Activated naive CD4-positive, alpha-beta T cell treated with anti-CD3 and anti-CD28 coated beads, Interleukin-2, amount 10 ng/mL, durations not matched to agents 7 days and 5 days (primary cell): ENCODE measurements at places on chromosomes 2 and 18.

- H3K27ac ChIP-seq: no peak overlapping the region
- no peaks in the 10 kb centered on the region for H3K36me3 ChIP-seq
- no peaks in the 10 kb centered on the region for H3K4me1 ChIP-seq
- H3K27me3 ChIP-seq: no peaks in the 10 kb centered on the region
These were observed 49.1 kb downstream of the DLGAP1 start for GRCh38 chr18:4405965-4406364.

DNA sequence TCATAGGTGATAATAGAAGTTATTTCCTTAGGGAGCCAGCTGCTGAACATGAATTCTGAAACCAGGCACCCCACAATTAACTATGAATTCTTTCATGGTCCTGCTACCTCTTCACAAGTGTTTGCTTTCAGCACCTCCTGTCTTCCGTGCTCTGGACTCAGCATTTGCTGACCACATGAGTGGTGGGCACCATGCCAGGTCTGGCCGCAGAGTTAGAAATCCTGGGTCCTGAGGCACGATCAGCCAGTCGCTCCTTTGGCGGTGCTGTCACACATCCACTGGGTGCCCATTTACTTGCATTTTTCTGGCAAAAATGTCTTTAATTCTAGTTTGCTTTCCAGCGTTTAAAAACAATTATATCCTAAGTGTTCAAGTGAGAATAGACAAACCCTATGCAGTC is 196.4 kb upstream of the PXDN start:
- peaks cover 8% of the 10 kb centered on the region for H3K27me3 ChIP-seq
- no peak overlapping the region for H3K27ac ChIP-seq

DNA sequence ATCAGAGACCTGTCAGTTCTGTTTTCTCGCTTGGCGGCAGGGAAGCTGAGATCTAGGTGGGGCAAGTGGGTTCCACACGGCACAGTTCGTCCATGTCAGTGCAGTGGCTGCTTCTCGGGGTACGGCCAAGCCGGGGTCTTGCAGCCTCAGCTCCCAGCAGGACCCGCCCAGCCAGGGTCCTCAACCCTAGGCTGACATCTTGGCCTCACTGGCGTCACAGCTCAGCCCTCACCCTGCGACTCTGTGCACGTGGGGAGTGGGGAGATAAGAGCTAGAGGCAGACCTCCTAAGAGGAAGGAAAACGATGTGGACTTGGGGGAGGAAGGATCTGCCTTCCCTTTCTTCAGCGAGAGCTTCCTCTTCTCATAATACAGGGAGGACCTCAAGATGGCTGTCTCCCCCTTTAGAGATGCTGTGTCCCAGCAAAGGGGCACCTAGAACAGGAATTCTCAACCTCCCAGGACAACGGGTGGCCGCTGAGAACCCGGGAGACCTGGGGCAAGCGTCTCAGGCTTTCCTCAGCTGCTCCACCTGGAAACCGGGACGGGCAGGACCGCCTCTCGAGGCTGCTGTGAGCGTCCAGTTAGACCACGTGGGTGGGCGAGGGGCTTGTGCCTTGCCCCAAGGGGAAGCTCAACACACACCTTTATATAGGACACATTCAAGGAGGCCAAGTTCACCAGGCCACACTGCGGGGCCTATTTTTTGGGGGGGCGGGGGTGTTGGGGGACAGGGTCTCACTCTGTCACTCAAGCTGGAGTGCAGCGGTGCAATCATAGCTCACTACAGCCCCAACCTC is 23.5 kb upstream of the KLF11 start:
- no peaks in the 10 kb centered on the region for H3K36me3 ChIP-seq
- H3K4me1 ChIP-seq: no peaks in the 10 kb centered on the region
- peaks cover 45% of the 10 kb centered on the region for H3K27me3 ChIP-seq
- no peak overlapping the region for H3K4me3 ChIP-seq
- DNase-seq: no peak

DNA sequence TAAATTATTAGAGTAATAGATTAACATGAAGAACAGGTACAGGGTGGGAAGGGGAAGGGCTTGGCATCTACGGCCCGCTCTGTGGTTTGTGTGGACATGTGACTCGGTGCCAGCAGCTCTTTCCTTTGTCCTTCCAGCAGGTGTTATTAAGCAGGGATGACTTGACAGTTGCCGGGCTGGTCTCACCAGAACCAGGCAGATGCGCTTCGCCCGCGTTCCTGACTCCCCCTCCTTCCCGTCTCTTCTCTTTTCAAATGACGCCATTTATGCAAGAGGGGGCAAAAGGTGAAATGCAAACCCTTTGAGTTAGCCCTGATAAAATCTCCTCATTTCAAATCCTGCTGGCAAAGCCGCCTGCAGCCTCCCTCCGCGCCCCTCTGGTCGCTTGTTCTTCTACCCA is 38.9 kb upstream of the MGAT4A start:
- peak; percentile 47 for DNase-seq
- H3K27ac ChIP-seq: peak overlapping the region; percentile 99
- H3K4me1 ChIP-seq: peaks cover 83% of the 10 kb centered on the region

DNA sequence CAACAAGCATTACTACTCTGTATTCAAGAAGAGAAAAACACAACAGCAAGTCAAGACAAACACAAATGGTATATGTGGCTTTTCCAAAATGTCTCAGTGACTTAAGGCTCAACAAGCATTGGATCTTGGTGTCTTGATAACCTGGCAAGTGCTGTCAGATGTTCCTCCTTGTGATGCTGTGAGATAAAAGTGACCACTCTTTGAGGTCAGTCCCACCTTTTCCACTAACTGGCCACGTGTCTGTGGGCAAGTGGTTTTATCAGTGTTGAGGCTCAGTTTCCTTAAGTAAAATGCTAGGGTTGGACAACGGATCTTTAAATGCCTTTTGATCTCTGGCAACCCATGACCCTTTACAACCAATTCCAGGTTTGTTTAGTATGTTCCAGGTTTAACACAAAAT is 98.7 kb downstream of the BCL2 start:
- DNase-seq: no peak
- no peaks in the 10 kb centered on the region for H3K27me3 ChIP-seq
- H3K36me3 ChIP-seq: peaks cover 76% of the 10 kb centered on the region
- H3K4me1 ChIP-seq: peaks cover 91% of the 10 kb centered on the region

- peaks cover 10% of the 10 kb centered on the region for H3K4me1 ChIP-seq
- no peaks in the 10 kb centered on the region for H3K36me3 ChIP-seq
- H3K27me3 ChIP-seq: peaks cover 28% of the 10 kb centered on the region
These were observed 34.7 kb upstream of the DTNB start for GRCh38 chr2:25707927-25708590.

DNA sequence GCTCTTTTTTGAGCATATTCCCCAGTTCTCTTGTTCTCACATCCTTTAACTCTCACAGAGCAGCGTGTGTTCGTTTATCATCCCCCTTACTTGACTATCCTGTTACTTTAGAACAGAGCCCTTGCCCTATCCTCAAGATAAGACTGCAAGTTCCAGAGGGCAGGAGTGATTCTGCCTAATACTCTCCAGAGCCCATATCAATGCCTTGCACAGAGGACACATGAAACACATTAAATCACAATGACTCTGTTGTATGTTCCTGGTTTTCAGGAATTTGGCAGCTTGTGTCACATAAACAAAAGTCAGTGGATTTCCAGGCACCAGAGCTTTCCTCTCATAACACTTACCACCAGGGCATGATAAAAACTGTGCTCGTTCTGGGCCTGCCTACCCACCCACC is 156.7 kb downstream of the RNF144A start:
- H3K27ac ChIP-seq: no peak overlapping the region
- H3K4me3 ChIP-seq: no peak overlapping the region
- H3K27me3 ChIP-seq: no peaks in the 10 kb centered on the region
- no peaks in the 10 kb centered on the region for H3K4me1 ChIP-seq
- DNase-seq: no peak
- H3K36me3 ChIP-seq: peaks cover 33% of the 10 kb centered on the region

DNA sequence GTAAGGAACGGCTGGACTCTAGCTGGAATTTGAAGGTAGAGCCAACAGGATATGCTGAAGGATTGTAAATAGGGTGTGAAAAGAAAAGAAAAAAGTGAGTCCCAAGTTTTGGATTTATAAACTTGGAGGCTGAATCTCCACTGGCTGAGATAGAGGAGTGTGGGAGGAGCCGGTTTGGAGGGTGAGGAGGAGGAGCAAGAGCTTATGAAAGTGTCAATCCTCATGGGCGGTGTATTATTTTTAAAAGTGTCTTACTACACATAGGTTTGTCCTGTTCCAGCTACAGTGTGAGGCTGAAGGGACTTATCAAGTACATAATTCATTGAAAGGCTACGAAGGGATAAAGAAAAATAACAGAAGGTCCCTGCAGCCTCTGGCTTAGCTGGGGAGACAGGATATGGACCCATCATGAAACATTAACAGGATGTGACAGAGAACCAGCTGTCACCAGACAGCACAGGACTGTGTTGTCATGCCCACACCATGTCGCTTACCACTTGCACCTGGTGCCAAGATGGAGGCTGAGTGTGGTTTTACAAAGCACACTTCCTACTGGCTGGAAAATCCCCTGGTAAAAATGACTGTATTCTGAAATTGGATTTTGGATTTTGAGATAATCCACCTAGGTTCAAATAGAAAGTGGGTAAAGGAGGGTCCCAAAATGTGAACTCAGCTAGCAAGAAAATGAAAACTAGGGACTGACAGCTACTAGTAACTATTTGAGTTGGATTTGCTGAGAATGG is 2.5 kb upstream of the MREG start:
- H3K27me3 ChIP-seq: peaks cover 6% of the 10 kb centered on the region
- DNase-seq: peak; percentile 81
- peaks cover 29% of the 10 kb centered on the region for H3K36me3 ChIP-seq
- H3K4me1 ChIP-seq: peaks cover 70% of the 10 kb centered on the region
- H3K27ac ChIP-seq: peak overlapping the region; percentile 93
- H3K4me3 ChIP-seq: peak overlapping the region; percentile 48

DNA sequence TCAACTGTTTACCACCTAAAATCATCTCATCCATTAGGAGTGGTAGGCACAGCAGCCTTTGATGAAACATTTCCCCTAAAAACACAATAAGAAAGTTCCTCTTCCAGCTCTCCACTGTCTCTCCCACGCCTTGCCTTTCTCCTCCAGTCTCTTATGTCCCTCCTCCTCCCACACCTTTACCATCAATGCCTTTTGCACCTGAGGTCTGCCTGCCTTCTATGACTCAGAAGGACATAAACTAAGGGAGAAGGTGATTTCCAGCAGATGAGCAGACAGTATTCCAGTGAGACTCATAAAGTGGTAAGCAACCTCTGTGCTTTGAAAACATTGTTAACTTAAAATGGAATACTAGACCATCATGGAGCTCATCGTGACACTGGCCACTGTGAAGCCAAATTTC is 34.2 kb upstream of the NDUFV2 start:
- H3K27me3 ChIP-seq: no peaks in the 10 kb centered on the region
- H3K4me1 ChIP-seq: peaks cover 9% of the 10 kb centered on the region
- H3K4me3 ChIP-seq: no peak overlapping the region
- H3K36me3 ChIP-seq: peaks cover under 1% of the 10 kb centered on the region
- H3K27ac ChIP-seq: no peak overlapping the region
